Osteoblast (primary cell): ENCODE measurements at places on chromosomes 6 and 20. TPM values are rescaled to one million over a fixed set of nuclear protein-coding genes. Genes with fewer than 3 reads are reported as not detected.

GRCh38 chr6:117449549-117450439 lies 24.1 kb upstream of the ROS1 start:
- no peak for DNase-seq
- H3K36me3 ChIP-seq, result no peaks in the 10 kb centered on the region
- H3K4me1 ChIP-seq, result peaks cover 57% of the 10 kb centered on the region
- peak overlapping the region; percentile 96 for H3K27ac ChIP-seq
- H3K4me3 ChIP-seq, result peak overlapping the region; percentile 12

Gene SPATA2
- total RNA-seq, result 3.2 and 3.3 TPM in 2 replicates

Gene SOX18
- under 0.01 TPM in 2 replicates for total RNA-seq

DNA sequence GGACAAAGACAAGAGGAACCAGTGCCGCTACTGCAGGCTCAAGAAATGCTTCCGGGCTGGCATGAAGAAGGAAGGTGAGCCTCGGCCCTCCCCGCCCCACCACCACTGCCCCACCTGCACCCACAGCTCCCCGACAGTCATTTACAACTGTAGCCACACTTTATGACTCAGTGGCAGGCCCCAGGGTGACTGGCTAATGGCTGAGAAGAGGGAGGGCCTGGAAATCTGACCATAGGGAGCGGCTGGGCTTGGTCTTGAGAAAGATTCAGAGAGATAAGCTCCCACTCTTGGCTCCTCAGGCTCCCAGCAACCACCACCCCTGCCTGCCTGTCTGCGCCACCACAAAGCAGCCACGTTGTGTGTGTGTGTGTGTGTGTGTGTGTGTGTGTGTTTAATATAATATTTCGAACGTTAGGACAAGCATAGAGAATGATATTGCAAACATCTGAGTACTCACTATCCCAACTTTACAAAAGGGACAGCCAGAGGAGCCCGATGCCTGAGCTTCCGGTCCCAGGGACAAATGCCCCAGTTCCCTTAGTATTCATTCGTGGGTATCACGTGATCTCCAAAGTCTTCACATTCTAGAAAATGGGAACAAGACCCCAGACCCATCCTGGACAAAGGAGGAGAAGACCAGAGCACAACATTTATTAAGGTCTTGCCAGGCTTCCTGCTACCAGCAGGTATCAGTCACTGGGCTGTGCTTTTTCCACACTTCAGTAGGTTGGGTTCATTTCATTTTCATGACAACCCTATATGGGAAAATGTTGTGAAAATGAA lies 52.1 kb downstream of the HNF4A start:
- peaks cover 23% of the 10 kb centered on the region for H3K4me1 ChIP-seq
- peak overlapping the region; percentile 11 for H3K27ac ChIP-seq
- peak; percentile 96 for DNase-seq

DNA sequence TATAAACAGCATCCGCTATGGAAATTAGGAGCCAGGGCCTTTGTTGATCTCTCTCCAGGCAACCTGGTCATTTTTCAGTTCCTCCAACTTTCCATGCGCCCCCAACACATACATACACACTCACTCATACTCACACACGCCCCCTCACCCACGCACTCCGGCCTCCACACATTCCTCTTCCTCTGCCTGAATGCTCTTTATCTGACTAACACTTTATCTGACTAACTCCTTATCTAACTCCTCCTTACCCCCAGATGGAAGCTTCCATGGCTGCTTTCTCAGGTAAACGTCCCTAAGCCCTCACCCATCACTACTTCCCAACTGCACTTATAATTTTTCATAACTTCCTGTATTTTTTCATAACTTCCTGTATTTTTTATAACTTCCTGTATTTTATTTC lies 17.4 kb downstream of the CASS4 start:
- DNase-seq, result no peak
- no peak overlapping the region for H3K4me3 ChIP-seq
- peak overlapping the region; percentile 81 for H3K27ac ChIP-seq
- H3K36me3 ChIP-seq, result no peaks in the 10 kb centered on the region

- H3K27ac ChIP-seq, result no peak overlapping the region
- no peak overlapping the region for H3K4me3 ChIP-seq
- H3K36me3 ChIP-seq, result no peaks in the 10 kb centered on the region
- H3K27me3 ChIP-seq, result no peaks in the 10 kb centered on the region
Measured at GRCh38 chr6:166278579-166279392, 29.4 kb downstream of the PRR18 start.

- DNase-seq, result peak; percentile 27
- H3K36me3 ChIP-seq, result no peaks in the 10 kb centered on the region
- no peak overlapping the region for H3K27ac ChIP-seq
- no peak overlapping the region for H3K4me3 ChIP-seq
- no peaks in the 10 kb centered on the region for H3K4me1 ChIP-seq
Measured at GRCh38 chr6:170152989-170153388, 137.9 kb downstream of the DLL1 start.

Gene TNXB
- total RNA-seq, result 8.3 and 11.9 TPM in 2 replicates

DNA sequence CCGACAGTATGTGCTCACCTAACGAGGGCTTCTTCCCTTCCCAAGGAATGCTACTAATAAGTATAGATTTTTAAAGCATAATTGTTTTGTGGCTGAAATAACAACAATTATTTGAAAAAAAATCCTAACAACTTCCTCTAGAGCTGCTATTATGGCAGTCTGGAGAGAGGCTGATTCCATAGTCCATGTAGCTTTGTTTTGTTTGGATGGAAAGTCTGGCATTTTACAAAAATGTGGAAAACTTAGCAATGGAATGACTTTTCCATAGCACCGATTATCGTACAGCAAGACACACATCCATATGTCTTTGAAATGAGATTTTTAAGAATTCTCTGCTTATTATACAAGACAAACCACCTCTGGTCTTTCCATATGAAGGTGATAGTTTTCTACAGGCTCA lies 252.4 kb upstream of the TAB2 start:
- no peaks in the 10 kb centered on the region for H3K27me3 ChIP-seq
- peak; percentile 62 for DNase-seq
- no peaks in the 10 kb centered on the region for H3K36me3 ChIP-seq
- no peak overlapping the region for H3K27ac ChIP-seq
- H3K4me1 ChIP-seq, result peaks cover 20% of the 10 kb centered on the region

DNA sequence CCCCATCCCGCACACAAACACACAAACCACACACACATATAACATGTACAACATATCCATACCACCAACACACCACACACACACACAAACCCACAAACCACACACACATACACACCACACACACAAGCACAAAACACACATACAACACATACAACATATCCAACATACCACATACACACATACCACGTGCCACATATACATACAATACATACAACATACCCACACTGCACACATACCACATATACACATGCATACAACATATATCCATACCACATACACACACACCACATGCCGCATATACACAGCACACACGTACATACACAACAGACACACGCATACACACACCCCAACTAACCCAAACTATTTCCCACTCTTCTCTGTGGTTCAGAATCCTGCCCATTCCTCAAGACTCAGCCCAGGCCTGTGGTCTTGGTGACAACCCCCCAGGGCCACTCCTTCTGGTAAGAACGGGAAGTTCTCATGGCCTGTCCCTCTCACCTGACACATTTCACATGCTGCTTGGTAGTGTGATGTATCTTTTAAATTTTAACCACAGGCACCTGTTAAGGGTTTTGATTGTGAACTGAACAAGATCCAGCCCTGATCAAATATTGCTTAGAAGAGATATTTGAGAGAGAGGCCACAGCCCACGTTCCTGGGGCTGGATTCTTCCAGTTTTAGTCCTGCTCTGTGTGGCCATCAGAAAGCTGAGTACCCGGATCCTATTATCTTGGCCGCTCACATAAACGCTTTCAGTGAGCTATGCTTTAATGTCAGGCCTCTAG lies 55.9 kb upstream of the KCNK16 start:
- no peaks in the 10 kb centered on the region for H3K36me3 ChIP-seq
- no peaks in the 10 kb centered on the region for H3K27me3 ChIP-seq
- DNase-seq, result peak; percentile 36
- H3K27ac ChIP-seq, result no peak overlapping the region
- no peaks in the 10 kb centered on the region for H3K4me1 ChIP-seq

Gene CST4
- not detected in 2 replicates for total RNA-seq

DNA sequence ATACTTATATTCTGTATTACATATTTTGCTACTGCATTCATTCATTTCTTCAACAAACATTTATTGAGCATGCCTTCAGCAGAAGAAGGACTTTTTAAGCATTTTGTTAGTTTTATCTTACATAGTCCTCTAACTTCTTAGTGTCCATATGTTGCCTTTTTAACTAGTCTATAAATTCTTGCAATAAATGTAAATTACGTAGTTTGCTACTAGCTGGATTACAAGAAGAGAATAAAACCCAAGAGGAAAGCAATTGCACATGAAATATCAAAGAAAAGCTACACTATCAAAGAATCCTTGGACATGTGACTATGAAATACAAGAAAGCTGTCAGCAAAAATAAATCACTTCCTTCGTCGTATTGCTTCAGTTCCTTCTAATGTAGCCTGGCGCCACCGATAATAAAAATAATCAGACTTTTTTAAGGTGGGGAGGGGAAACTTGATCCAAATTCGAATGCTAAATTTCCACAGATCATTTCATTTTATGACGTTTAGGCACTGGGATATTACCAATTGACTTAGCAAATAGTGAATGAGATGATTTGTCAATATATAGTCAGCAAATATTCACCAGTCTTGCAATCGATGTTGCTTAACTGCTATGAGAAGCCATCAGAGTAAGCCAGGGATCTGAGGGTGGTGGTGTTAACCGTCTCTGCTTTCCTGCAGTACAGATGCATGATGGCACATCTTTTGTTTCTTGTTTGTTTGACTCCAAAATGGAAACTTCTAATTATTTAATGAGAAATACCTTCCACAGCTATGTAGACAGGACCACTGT lies 258.7 kb upstream of the EXOC2 start:
- no peaks in the 10 kb centered on the region for H3K4me1 ChIP-seq
- DNase-seq, result no peak
- no peaks in the 10 kb centered on the region for H3K36me3 ChIP-seq
- H3K27me3 ChIP-seq, result no peaks in the 10 kb centered on the region
- H3K4me3 ChIP-seq, result no peak overlapping the region
- H3K27ac ChIP-seq, result no peak overlapping the region

Gene RGS17
- 1.4 and 1.8 TPM in 2 replicates for total RNA-seq

Gene MAP7
- 1.4 and 1.8 TPM in 2 replicates for total RNA-seq

Gene RFX6
- not detected in 2 replicates for total RNA-seq

Gene RIPK1
- total RNA-seq, result 28.0 and 29.3 TPM in 2 replicates

Gene PGC
- total RNA-seq, result not detected in 2 replicates
